Left hindlimb (tissue), 1 donor: ENCODE measurements at places on chromosomes 1 and 21.

- DNase-seq: no peak
Measured at GRCh38 chr1:193456811-193457280, 270.4 kb upstream of the B3GALT2 start.

DNA sequence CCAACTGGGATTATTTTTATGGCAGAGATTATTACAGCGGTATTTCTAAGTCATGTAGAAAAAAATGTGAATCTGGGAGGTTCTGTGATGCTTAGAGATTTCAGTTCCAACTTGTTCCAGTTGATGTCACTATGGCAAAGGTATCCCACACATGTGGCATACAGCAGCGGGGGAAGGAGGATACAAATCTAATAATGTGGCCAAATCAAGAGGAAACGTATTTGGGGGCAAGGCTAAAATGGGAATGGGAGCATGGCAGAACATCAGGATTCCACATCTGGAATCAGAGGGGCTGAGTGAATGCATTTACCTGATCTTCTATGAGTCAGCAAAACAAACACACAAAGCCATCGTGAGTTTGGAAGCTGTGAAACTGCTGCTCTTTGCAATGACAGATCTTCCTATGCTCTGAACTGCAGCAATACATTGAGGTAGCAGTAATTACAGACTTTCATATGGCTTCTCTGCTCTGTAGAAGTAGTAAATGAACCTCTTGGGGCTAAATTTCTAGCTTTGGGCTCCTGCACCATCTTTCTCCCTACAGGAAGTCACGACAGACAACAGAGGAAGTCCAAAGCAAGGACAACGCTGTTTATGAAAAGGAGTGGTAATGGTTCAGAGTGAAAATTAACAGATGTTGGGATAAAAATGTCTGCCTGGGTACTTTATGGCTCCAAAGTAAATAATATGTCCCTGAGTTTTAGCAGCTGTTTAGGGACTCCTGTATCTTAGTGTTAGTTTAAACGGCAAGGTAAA lies 55.5 kb downstream of the GABPA start:
- DNase-seq: peak; percentile 44

- peak; percentile 39 for DNase-seq
Measured at GRCh38 chr1:85047472-85048295, 616 bp downstream of the MCOLN3 start.

- no peak for DNase-seq
Measured at GRCh38 chr1:154951901-154952657, 3.8 kb downstream of the PBXIP1 start.

- DNase-seq: peak; percentile 81
Measured at GRCh38 chr1:156664767-156665411, 12.3 kb downstream of the NES start.

- DNase-seq: no peak
Measured at GRCh38 chr1:116760996-116761665, 6.9 kb downstream of the CD2 start.

DNA sequence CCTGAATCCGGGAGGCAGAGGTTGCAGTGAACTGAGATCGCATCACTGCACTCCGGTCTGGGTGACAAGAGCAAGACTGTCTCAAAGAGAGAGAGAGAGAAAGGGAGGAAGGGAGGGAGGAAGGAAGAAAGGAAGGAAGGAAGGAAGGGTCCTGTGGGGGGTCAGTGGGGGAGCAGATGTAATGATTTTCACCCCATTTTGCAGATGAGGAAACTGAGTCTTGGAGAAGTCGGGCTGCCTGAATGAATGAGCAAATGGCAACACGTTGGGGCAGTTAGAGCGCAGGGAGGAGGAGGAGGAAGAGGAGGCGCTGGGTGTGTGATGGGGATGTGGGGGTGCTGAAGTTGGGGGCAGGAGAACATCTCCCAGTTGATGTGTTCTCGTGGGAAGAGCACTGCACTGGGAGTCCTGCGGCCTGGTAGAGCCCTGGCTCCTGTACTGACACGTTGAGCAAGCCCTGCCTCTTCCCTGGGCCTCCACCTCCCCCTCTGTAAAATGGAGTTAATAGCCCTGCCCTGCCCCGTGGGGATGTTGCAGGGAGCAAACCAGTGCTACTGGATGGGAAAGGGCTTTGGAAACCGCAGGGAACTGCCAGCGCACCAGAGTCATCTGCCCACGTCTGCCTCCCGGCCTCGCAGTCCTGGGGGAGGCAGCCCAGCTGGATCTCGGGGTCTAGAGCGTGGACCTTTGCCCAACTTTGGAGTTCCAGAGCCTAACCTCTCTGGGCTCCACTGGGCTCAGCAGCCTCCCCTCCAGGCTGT lies 103.2 kb upstream of the CASZ1 start:
- no peak for DNase-seq

DNA sequence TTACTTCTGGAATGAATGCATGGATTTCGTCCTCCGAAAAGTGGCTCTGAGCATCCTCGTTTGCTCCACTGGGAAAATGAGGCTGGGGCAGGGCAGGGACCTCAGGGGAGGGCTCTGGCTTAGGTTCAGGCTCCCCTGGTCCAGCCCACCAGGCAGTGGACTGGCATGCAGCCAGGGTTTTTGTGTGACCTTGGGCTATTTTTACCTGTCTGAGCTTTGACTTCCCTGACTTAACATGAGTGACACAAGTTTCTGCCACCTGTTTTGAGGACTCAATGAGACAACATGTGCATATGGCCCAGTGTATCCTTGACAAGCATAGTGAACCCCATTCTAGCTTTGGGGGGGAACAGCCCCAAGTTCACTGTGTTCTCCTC lies 32.6 kb upstream of the EDN2 start:
- no peak for DNase-seq

GRCh38 chr1:246921481-246921880 lies 10.3 kb downstream of the AHCTF1 start:
- no peak for DNase-seq

DNA sequence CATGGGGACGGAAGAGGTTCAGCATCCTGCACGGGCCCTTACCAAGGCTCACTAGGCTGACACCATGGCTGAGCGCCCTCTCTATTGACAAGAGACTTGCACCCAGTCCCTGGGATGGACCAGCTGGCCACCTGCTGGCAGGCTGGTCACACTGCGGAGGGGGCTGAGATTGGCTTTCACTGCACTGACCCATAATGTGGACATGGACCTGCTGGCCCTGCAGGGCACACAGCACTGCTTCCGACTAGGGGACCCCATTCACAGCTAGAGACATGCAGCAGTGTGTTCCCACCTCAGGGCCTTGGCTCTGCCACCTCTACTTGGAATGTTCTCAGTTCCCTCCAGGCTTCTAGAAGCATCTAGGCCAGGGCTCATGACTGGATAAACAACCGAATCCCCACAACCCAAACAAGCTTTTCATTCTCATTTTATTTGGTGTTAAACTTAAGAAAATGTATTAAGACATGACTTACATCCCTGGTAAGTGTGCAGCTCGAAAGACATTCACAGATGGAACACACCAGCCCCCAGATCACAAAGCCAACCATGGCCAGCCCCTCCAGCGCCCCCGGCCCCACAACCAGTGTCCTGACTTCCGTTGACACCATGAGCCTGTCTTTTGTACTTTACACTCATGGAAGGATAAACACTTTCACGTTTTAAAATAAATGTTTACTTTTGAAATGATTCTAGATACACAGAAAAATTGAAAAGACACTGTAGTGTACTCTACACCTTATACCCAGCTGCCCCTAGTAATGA lies 9.3 kb upstream of the SRARP start:
- no peak for DNase-seq

- no peak for DNase-seq
Measured at GRCh38 chr1:47660622-47661021, 222.8 kb downstream of the FOXD2 start.

GRCh38 chr1:243742819-243743218 lies 107.2 kb downstream of the AKT3 start:
- DNase-seq: no peak

DNA sequence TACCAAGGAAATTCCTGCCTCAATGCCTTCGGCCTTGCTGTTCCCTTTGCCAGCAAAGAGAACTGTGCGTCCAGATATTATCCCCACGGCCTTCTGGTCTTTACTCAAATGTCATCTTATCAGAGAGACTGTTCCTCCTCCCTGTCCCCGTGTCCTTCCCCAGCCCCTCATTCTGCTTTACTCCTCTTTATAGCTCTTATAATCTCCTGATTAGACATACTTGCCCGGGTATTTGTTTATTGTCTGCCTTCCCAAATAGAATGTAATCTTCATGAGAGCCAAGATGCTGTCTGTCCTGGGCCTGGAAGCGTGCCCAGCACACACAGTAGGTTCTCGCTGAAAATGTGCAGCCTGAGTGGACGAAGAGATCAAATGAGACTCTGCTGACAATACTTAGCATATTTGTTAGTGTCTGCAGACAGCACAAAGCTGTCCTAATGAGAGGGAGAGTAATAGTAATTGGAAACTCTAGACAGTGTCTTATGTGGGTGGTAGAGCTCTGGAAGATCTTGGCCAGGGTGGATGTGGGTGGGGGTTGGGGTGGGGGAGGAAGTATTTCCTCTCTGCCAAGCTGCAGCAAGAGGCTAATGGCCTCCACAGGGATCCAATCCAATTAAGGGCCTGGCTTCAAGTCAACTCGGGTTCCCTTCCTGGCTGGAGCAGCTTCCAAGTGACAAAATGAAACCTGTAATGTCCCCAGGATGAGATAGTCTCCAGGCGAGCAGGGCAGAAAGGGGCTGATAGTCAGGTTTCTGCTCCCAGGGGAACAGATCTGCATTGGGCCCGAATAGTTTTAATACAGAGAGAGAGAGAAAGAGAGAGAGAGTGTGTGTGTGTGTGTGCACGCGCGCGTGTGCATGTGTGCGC lies 9.5 kb upstream of the CLIC4 start:
- peak; percentile 64 for DNase-seq

- no peak for DNase-seq
Measured at GRCh38 chr1:213598263-213598662, 389.5 kb upstream of the PROX1 start.

- DNase-seq: no peak
Measured at GRCh38 chr1:92240034-92240433, 22.3 kb downstream of the C1orf146 start.

- no peak for DNase-seq
Measured at GRCh38 chr1:40105028-40105427, 8.0 kb upstream of the PPT1 start.

GRCh38 chr21:39681257-39681656 lies 63.7 kb upstream of the IGSF5 start:
- no peak for DNase-seq

- peak; percentile 27 for DNase-seq
Measured at GRCh38 chr21:45538381-45539045, 3.7 kb downstream of the SLC19A1 start.

- no peak for DNase-seq
Measured at GRCh38 chr1:86502721-86503405, 34.1 kb downstream of the CLCA1 start.

DNA sequence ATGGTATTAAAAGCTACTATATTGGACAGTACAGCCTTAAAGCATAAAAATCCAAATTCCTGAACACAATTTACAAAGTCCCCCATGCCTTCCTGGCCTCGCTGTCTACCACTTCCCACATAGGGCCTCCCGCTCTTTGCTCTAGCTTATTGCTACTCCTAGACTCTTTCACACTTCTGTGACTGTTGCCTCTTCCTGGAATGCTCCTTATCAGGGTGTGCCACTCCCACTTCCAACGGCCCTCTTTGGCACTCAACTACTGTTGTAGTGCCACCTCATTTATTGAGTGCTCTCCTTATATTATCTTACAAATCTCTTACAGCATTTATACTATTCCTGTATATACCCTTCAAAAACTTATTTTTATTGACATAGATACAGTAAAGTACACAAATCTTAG lies 4.8 kb downstream of the SARS1 start:
- no peak for DNase-seq

DNA sequence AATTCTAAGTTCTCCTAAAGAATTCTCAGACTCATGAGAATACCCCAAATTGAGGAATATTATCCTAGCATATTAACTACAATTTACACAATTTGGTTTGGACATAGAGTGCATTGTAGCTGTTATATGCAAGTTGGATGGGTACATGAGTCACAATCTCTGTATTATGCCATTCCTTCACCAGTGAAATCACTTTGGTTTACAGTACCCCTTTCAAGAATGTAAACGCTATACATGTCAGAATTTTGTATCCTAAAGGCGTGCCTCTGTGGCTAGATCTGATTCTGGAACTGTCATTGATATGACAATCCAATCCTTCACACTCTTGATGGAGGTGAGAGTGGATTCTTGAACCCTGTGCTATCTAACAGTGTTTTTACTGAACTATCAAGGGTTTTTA lies 6.7 kb upstream of the IL10RB start:
- DNase-seq: no peak
